Activated naive CD4-positive, alpha-beta T cell treated with Interleukin-2 at 50 U/mL for 16 hours (primary cell): ENCODE measurements at places on chromosomes 2 and 18.

GRCh38 chr2:27008678-27009077 is 24.1 kb upstream of the TMEM214 start:
- no peak for DNase-seq

DNA sequence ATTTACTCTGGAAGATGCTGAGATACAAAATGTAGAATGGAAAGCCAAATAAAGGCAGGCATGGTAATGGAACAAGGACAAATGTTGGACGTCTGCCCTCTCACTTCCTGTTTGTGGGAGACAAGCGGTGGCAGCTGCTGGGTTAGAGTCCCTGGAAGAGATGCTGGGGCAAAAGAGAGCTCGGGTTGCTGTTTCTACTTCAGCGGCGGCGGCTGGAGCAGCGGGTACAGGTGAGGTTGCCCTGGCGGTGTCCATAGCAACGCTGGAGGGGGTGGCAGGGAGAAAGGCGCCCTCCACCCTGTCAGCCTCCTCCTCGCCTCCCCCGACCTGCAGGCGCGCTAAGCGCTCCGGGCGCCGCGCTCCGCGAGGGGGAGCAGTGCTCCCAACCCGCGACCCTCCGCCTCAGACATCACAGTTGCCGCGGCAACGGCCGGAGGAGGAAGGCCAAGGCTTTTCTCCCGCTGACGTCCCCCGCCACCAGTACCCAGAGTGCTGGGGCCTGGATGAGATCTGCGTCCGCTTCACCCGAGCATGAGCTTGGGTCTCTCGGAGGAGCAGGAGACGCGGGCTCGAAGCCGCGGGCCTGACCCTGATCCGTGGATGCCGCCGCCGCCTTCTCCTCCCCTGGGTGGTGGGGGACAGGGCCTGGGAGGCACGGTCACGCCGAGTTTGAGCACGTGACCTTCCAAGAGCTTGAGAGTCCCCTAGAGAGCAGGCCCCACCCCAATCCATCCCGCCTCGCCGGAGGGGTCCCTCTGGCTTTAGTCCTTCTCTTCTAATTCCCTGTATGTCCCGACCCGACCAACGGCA is 65.6 kb downstream of the NOL4 start:
- DNase-seq, result no peak

GRCh38 chr2:10864861-10865636 is 46.7 kb upstream of the KCNF1 start:
- peak; percentile 21 for DNase-seq

GRCh38 chr2:152718909-152719645 is 657 bp downstream of the ARL6IP6 start:
- DNase-seq, result no peak

DNA sequence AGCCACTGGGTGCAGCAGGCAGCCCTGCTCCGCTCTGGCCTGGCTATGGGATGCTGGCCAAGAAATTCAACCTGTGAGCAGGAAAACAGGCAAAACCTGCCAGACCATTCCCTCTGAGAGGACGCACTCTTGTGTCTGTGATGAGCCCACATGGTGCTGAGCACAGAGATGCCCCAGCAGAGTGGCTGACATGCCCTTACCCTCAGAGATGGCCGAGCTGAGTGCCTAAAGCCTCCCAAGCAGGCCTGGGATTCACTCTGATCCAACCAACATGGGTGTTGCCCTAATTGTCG is 34.3 kb upstream of the TAF1B start:
- no peak for DNase-seq

- no peak for DNase-seq
Measured at GRCh38 chr2:217382794-217383193, 522.9 kb upstream of the TNP1 start.

- no peak for DNase-seq
Measured at GRCh38 chr2:147547440-147547839, 297.4 kb upstream of the ACVR2A start.

DNA sequence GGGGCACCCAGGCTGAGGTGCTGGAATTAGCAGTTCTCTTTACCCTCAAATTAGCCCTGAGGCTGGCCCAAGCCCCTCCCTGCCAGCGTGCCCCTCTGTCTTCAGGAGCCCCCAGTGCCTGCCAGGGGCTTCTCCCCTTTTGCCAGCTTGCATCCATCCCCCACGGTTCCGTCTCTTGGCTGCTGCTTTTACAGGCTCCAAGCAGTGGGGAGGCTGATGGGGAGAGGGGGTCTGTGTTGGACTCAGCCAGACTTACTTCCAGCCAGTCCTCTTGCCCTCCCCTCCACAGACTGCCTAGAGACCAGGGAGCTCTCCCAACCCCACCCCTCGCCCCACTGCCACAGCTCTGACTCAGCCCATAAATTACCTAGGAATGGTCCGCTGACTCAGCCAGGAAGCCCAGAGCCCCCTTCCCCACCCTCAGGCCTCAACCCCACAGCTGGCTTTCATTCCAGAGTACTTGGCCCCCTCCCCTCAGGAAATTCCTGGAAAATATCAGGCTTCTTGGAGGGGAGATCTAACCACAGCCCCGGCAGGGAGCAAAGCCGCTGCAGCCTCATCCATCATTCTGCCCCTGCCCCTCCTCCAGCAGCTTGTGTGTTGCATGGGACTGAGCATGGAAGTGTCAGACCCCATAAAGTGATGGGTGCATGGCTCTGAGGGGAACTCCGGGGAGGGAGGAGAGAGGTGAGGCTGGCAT is 184.6 kb downstream of the ZFP36L2 start:
- DNase-seq, result no peak

GRCh38 chr2:218648088-218648786 is 11.2 kb downstream of the ZNF142 start:
- peak; percentile 53 for DNase-seq

DNA sequence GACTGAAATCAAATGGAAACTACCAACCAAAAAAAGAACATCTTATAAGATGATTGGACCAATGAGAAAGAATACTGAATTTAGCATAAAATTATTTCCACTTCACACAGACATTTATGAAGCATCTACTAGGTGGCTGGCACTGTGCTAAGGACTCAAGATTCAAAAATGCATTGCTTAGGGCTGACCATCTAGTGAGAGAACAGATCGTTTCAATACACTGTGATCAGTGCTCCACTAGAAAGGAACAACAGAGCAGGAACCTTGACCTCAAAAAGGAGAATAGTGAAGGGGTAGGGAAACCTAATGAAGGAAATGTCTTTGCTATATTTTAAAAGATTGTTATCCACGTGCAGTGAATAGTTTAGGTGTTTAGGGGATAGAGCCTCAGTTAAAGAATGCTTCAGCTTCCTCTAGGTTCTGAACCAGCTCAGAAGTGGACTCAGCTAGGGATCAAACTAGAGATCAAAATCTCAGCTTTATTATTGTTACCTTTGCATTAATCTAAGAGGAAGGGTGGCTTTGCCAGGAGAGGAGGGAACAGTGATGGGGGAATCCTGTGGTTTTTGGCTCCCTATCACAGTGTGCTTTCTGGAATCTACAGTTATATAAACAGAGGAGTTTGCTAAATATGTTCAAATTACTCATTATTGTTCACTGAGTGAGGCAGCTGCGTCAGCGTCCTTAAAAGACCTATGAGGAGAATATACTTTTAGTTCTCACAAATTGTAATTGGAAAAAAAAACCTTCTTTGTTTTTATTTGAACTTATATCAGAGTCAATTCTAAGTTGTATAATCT is 16.2 kb upstream of the BBS5 start:
- no peak for DNase-seq

GRCh38 chr2:29475499-29475898 is 360.3 kb downstream of the CLIP4 start:
- no peak for DNase-seq

- DNase-seq, result peak; percentile 22
Measured at GRCh38 chr2:1132328-1132969, 181.8 kb downstream of the SNTG2 start.

- no peak for DNase-seq
Measured at GRCh38 chr2:236558993-236559978, 10.3 kb upstream of the ACKR3 start.

DNA sequence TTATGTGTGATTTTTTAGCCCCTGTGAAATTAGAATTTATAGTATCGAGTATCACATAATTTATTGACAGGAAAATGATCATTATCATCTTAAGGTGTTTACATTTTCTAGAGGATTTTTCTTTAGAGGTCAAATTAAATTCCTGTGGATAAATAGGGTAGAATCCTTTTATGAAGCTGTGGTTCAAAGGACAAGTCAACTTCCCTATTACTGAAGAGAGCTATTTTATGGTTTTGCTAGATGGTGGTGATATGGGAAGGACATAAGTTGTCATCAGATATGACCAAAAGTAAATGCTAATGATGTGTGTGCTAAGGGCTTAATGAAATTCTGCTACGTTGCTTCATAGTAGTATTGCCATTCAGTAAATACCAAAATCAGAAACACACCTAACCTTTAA is 80.1 kb downstream of the EML4 start:
- DNase-seq, result no peak

- DNase-seq, result no peak
Measured at GRCh38 chr2:137420744-137421143, 543.5 kb upstream of the HNMT start.

DNA sequence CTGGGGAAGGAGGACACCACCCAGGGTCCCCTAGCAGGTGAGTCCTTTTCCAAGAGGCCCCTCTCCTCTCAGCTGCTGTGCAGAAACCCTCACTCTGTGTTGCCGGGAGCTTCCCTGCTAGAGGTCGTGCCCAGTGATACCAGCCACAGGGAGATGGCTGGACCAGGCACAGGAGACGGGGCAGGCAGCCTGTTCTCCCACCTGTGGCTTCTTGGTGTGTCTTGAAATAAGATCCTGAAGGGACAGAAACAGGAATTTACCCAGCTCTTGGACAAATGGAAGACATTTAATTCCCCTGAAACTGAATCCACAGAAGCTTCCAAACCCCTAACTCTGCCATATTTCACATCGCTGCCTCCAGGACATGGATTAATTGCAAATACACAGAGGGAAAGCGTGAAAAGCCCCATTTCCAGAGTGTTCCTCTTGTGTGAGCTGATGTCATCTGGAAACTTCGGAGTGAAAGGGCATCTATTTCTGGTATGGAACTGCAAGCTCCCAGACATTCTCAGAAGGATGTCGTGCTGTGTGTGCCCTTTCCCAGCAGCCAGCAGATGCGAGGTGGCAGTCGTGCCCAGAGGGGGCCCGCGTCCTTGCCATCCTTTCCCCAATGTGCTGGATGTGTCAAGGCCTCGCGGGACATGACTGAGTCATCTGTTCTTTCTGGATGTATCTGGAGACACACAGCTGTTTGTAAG is 177.7 kb downstream of the SEPTIN10 start:
- no peak for DNase-seq

GRCh38 chr2:200450288-200450687 is 59.6 kb downstream of the KCTD18 start:
- no peak for DNase-seq

DNA sequence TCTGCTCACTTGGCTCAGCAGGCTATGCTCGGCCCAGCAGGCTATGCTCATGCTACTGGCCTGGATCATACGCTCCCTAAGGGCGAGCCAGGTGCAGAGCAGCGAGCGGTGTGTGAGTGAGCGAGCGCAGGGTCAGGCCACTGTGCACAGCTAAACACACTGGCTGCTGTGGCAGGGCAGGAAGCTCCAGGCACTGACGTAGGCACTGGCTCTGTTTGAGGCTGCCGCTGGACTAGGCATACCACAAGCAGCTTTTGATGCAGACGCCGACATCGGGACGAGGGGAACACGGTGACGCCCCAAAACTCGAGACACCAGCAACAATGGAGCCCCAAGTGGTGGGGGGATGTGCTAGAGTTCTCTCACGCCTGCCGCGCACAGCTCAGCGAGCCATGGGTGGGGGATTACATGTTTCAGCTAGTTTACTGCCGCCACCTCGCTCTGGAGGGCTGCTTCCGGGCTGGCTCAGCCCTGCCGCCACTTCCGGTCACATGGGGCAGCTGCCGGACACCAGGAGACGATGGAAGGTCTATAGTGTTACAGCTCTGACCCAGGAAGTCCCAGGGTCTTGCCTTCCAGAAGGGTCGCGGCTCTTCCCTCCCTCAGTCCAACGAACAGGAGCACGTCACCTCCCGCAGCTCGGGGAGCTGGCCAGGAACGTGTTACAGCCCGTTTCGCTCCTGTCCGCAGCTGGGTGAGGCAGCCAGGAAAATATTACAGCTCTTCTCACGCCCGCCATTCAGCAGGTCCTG is 1176.9 kb upstream of the LRRTM1 start:
- DNase-seq, result no peak

DNA sequence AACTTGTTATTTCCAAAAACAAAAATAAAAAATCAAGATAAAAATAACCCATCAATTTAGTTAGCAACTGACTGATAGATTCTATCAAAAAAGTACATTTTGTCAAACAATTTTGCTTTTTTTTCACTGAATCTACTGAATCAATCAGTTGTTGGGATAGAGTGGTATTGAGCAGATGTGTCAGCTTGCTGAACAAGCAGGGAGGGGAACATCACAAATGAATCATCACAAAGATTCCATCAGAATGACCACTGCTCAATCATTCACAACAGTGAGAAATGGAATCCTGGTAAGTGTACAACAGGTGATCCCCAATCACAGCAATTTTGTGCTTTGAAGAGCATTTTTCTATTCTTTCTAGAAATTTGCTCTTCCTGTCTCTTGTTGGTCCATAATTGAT is 12.3 kb upstream of the SLC14A2 start:
- DNase-seq, result no peak

- no peak for DNase-seq
Measured at GRCh38 chr2:196821195-196821594, 12.0 kb upstream of the C2orf66 start.

GRCh38 chr2:145032791-145033190 is 512.9 kb upstream of the ZEB2 start:
- no peak for DNase-seq

GRCh38 chr2:230666885-230667712 is 45.5 kb upstream of the CAB39 start:
- no peak for DNase-seq

GRCh38 chr18:61764381-61764780 is 128.4 kb downstream of the RNF152 start:
- DNase-seq, result no peak

DNA sequence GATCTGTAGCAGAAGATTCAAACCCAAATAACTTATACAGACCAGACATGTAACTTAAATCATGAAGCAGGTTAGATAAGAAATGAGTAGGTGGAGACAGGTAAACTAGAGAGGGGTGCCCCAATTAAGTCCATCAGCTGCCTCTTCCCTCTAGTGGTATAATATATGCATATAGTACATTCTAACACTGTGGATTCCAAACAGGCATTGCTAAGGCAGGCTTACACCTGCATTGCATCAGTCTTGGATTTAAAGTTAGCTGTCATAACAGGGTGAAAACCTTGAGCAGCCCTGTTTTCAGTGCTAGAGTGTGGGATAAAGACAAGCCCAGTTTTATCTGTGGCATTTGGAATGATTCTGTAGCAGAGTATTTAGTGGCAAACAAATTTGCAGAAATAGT is 63.4 kb downstream of the NYAP2 start:
- DNase-seq, result no peak

- no peak for DNase-seq
Measured at GRCh38 chr2:140654565-140654964, 1476.3 kb downstream of the LRP1B start.
